SIG-M5 (cell line): ENCODE measurements at places on chromosomes 12 and 14.

DNA sequence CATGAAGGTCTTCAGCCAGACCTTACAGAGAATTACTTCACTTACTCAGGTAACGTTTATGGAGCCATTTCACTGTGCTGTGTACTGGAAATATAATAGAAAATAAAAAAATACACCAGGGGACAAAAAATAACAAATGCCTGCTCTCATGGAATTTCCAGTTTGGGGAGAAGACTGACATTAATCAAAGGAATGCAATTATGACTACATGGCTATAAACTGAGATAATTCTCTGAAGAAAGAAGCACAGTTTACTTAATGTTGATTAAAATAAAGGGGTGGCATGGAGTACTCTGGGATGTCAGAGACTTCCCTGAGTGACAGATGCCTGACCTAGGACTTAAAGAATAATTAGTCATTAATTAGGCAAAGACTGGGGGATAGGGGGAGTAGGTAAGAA is 59.0 kb downstream of the DENND5B start:
- DNase-seq: no peak

DNA sequence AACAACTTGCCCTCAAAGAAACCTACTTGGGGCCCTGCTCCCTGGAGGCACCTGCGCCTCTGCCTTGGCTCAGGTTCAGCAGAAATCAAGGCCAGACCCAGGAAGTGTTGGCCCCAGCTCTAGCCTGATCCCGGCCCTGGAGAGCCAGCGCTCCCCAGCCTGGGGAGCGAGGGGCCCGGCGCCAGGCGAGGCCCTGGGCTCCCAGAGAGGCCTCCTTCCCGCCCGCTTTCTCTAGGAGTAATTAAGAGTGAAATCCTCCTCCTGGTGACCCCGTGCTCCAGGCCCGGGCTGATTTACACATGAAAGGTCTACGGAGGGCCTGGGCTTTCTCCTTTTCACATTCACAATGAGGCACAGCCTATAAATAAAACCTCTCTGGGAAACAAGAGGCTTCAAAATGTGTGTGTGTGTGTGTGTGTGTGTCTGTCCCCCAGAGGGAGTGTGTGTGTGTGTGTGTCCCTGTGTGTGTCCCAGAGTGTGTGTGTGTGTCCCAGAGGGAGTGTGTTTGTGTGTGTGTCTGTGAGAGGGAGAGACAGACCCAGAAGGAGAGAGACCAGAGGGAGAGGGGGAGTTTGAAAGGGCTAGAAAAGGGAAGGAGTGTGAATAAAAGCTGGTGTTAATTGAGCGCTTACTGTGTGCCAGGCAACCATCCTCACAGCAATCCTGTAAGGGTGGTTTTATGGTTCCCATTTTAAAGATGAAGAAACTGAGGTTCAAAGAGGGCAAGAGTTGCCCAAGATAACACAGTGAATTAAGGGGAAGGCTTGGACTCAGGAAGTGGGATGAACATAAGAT is 23.8 kb upstream of the COX6A1 start:
- DNase-seq: no peak

DNA sequence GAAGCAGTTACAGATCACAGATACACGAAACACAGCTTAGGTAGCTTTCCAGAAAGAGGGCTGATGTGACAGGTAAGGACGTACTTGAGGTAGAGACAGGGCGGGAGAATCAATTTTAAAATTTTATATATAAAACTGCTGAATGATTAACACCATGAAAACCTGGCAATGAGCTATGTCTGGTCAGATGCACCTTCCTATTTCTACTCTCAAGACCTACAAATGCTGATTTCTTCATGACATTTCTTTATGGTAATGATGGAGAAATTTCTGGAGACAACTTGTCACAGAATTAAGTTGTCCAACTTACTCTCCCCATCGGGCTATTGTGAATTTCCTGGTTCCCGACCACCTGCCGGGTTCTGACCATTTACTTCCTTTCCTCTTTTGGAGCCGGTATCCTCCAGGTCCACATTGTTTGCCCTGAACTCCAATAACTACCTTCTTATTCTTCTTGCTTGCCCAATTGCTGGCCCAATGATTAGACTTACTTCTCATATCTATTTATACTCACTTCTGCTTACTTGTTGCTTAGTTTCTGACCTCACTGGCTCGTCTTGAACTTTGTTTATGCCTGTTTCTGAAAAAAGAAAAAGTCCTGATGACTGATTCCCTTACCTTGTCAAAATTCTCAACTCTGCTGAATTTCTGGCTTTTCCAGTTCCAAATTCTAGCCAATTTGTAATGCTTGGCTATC is 12.8 kb upstream of the ATP2B1 start:
- DNase-seq: peak; percentile 66

- DNase-seq: no peak
These were observed 197.8 kb downstream of the PPM1H start for GRCh38 chr12:62737188-62737587.

DNA sequence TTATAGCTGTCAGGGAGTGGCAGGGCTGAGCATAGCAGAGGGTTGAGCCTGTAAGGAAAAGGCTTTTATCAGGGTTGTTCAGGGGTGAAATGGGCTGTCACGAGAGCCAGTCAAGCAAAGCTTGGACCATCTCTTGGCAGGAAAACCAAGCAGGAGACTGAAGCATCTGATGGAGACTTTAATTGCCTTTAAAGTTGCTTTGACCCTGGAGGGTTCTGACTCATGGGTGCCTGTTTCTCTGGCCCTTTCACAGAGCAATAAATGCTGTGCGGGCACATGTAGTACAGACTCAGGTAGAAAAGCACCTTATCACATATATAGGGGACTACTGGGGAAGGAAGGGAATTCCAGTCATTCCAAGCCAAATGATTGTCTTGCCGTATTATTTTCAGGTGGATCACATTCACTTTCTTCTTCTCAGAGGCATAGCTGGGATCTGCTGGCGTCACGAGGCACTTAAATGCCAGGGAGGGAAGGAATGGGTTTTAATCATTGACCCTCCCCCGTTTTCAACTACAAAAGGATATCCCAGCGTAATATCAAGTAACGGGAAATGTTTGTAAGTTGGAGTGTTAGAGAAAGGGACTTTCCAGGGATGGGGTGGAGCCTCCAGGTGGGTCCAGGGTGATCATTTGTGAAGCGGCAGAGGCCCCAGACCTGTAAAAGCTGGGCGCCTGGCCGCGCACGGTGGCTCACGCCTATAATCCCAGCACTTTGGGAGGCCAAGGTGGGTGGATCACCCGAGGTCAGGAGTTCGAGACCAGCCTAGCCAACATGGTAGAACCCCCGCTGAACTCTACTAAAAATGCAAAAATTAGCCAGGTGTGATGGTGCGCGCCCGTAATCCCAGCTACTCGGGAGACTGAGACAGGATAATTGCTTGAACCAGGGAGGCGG is 34.9 kb downstream of the PLEKHD1 start:
- no peak for DNase-seq

- no peak for DNase-seq
These were observed 6.7 kb downstream of the RPH3A start for GRCh38 chr12:112798048-112798760.

DNA sequence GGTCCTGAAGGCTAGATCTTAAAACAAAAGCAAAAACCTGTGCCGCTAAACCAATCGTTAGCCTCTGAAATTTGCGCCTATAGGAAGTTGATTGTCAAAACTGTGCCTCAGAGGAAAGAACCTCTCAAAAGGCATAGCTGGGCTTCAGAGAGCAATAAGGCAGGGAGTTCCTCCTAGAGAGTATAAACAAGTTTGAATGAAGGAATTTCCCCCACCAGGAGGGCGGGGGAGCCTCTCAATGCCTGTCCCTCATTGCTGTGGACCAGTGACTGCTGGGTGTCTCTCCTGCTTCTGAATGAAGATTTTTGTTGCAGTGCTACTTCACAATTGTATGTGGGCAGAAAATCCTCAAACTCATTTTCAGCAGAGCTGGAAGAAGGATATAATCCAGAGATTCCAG is 88.6 kb downstream of the KCNK10 start:
- no peak for DNase-seq

GRCh38 chr12:126362964-126363363 is 1297.7 kb downstream of the AACS start:
- DNase-seq: no peak

DNA sequence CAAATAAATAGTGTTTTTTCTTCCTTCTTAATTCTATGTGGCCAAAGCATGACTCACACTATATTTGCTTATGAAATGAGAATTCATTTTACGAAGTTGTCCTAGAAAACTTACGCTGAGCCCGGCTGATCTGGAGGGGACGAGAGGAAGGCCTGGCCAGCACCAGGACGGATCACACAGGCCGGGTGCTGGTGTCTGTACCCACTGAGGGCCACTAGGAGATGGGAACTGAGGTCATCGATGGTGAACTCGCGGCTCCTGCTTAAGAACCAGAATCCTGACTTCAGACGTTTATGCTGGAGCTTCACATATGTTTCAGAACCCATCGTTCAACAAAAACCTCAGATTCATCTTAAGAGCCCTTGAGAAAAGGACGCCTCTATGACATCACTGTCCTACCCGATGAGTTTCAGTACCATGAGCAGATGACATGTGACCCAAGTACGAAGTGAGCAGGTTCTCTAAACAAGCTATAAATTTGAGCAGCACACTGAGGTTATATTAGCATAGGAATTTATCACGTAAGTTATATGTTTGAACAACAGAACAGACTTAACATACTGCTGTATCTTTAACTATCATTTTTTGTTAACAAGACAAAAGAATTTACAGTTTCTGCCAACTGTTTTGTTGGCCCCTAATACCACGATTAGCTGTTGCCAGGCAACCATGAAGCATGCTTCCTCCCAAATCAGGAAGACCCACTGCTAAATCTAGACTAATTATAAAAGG is 111.9 kb downstream of the FOXN3 start:
- DNase-seq: no peak

- no peak for DNase-seq
These were observed 8.7 kb downstream of the FLRT2 start for GRCh38 chr14:85538636-85539035.

- no peak for DNase-seq
These were observed 142.5 kb downstream of the PIWIL1 start for GRCh38 chr12:130480231-130480630.

GRCh38 chr12:47194501-47194900 is 114.7 kb upstream of the AMIGO2 start:
- DNase-seq: no peak

GRCh38 chr12:4157122-4157521 is 116.4 kb upstream of the CCND2 start:
- DNase-seq: no peak

DNA sequence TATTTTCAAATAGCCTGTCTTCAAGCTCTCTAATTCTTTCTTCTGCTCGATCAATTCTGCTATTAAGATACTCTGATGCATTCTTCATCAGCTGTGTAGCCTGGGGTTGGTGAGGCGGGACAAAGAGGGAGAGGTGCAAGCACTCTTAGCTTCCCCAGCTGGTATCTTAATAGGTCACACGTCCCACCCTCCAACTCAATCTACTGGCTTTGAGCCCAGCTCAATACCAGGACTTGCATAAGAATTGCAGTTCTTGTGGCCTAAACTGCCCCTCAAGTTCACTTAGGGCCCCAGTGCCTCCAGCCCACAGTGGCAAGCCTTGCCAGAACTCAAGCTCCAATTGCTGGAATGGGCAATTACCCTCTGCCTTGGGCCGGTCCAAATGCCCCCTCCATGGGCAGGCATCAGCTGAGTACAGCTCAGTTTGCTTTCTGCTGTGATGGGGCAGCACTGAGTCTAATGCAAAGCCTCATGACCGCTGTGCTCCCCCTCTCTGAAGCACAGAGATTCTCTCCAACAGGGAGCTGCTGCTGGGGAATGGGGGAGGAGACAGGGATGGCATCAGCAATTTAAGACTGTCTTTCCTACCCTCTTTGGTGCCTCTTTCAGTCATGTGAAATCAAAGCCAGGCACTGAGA is 5.6 kb upstream of the SPATA7 start:
- no peak for DNase-seq

DNA sequence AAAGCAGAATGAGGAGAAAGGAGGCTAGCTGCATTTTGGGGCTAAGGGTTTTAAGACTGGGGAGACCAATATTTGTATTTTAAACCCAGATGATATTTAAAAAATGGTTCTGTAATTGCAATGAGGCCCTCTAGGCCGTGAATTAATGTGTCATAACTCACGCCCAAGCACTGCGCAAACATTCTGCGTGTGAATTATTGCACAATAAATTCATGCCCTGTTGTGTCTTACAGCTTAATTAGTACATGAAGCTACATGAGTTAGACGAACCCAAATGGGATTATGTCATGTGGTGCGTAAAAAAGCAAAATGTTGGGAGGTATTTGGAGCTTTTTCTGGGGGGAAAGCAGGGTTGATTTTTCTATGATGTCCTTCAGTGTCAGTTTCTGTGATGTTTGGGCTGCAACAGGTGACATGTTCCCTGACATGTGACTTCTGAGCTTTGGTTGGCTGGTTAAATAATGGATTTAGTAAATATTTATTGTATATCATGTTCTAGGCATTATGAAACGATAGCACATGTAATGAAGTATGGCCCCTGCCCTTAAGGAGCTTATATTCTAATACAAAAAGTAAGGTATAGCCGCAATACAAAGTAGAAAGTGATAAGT is 30.4 kb upstream of the CISTR start:
- no peak for DNase-seq

DNA sequence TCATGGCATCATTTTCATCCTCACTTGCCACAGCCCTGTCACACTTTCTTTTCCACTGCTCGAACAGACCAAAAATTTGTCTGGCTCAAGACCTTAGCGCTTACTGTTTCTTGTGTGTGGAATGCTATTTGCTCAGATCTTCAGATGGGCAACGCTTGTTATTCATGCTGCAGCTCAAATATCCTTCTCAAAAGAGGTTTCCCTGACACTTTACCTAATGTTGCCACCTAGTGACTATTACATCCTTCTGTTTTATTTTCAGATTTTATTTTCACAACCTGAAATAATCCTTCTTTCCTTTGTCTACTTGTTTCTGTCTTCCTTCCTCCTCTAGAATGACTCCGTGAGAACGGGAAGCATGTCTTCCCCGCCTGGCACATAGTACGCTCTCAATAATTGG is 5.6 kb downstream of the FBXO33 start:
- no peak for DNase-seq

GRCh38 chr14:36880276-36880675 is 218.6 kb downstream of the PAX9 start:
- no peak for DNase-seq

DNA sequence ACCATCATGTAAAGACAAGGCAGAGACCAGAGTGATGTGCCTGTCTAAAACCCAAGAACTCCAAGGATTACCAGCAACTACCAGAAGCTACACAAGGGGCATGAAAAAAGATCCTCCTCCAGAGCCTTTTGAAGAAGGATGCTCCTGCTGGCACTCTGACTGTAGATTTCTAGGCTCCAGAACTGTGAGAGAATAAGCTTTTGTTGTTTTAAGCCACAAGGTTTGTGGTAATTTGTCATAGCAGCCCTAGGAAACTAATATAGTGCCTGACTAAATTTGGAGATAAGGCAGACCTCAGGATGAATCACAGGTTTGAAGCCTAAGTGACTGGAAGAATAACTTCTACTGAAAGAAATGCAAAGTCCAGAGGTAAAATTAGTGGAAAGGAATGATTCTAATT is 132.9 kb downstream of the CEP83 start:
- no peak for DNase-seq

GRCh38 chr12:113371808-113372207 is 13.4 kb downstream of the PLBD2 start:
- no peak for DNase-seq
